Fibroblast of the aortic adventitia (primary cell): ENCODE measurements at places on chromosomes 6 and 20. TPM values are rescaled to one million over a fixed set of nuclear protein-coding genes. Genes with fewer than 3 reads are reported as not detected.

DNA sequence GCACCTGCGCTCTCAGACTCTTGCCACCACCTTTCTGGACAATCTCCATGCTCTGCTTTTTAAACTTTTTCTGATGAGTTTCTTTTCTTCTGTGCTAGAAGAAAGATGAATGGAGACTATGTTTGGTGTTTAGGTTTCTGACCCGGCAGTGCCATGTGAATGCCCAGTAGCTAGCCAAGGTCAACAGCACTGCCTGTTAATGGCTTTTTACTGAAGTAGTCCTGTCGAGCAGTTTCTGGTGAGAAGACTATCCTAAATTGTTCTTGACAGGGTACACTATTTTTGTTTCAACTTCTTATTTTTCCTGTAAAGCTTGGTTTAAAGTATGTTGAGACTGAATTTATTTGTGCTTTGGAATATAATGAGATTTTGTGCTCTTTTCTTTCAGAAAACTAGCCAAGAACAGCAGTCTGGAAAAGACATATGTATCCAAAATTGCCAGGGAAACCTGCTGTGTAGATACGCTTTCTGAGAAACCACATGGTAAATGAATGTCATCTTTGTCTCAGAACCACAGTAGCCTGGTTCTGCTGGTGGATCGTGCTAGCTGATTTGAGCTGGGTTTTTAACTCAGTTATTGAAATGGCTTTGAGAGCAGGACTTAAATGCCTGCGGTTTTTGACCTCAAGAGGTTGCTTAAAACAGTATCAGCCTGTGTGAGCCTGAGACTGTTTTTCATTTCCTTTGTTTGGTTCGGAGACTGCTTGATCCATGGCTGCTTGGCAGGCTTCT is 48.1 kb downstream of the KCNS1 start:
- DNase-seq, result peak; percentile 88

The SULF2 gene
- total RNA-seq, result 1.9 and 55.8 TPM in 2 replicates

DNA sequence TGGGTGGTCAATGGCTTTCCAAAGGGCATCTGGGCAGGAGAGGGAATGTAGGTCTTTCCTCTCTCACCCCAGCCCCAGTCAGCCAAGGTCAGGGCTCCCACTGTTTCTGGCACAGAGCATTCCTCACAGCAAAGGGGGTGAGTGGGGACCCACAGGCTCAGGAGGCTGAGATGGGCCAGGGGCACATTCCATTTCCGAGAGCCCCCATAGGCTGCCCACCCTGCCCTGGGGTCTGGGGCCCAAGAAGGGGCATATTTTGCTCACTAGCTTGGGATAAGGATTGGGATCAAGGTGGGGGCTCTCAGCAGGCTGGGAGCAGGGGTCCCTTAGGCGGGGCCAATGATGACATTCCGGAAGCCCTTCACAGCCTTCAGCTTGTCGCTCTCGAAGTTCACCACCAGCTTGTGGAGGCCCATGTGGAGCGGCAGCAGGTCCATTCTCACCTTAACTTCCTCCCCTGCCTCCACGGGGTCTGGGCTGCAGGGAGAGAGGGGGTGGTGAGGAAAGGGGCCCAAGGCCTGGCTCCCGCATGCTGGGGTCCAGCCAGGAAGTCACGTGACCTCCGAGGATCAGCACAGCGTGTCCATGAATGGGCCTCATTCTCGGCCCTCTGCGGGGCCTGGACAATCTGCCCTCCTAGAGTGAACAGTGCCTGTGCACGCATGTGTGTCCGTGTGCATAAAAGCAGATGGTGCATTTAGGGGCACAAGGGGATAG is 35.0 kb downstream of the TGM2 start:
- DNase-seq, result no peak

GRCh38 chr6:149084808-149085556 is 232.5 kb upstream of the TAB2 start:
- no peak for DNase-seq

The WASF1 gene
- 11.7 and 20.1 TPM in 2 replicates for total RNA-seq

The SIRPD gene
- not detected in 2 replicates for total RNA-seq

DNA sequence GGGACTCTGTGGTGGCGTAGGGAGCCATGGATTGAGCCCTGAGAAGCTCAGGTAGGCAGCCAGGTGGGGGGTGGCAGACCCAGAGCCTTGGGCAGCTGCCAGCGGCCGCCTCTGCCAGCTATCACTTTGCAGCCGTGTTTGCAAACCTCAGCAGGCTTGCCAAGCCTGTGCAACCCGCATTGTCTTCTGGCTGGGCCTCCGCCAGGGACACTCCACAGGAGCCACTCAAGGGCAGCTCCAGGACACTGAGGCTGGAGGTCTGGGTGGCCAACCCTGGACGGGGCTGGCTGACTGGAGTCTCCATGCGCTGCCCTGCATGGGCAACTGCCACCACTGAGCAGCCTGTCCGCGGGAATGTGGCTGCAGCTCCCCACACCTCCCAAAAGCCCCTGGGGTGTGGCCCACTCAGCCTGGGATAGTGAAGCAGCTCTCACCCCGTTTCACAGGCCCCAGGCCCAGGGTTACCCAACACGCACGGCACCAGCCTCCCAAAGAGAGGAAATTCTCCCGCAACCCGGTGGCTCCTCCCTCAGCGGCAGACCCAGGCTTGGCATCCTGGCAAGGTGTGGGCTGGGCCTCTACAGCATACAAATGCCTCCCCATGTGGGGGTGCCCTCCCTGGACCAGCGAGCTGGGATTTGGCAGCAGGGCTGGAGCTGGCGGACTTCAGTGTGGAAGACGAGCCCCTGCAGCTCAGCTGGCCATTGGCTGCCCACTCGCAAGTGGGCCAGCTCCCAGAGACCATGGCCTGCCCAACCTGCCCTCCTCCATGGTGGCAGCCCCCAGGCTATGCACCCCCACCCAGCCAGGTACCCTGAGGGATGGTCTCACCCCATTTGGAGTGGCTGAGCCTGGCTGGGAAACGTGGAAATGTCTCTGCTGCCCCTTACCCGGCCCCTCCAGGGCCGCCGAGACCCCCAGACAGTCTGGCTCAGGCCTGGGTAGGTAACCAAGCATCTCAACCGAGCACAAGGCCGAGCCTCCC is 2.9 kb downstream of the CHRNA4 start:
- no peak for DNase-seq

- no peak for DNase-seq
Measured at GRCh38 chr20:23923891-23924435, 44.4 kb upstream of the CST5 start.

The RBM24 gene
- 0.65 and 1.9 TPM in 2 replicates for total RNA-seq

GRCh38 chr6:18044108-18044783 is 56.8 kb upstream of the KIF13A start:
- no peak for DNase-seq

- DNase-seq, result no peak
Measured at GRCh38 chr20:36925234-36925633, 26.3 kb downstream of the SAMHD1 start.

DNA sequence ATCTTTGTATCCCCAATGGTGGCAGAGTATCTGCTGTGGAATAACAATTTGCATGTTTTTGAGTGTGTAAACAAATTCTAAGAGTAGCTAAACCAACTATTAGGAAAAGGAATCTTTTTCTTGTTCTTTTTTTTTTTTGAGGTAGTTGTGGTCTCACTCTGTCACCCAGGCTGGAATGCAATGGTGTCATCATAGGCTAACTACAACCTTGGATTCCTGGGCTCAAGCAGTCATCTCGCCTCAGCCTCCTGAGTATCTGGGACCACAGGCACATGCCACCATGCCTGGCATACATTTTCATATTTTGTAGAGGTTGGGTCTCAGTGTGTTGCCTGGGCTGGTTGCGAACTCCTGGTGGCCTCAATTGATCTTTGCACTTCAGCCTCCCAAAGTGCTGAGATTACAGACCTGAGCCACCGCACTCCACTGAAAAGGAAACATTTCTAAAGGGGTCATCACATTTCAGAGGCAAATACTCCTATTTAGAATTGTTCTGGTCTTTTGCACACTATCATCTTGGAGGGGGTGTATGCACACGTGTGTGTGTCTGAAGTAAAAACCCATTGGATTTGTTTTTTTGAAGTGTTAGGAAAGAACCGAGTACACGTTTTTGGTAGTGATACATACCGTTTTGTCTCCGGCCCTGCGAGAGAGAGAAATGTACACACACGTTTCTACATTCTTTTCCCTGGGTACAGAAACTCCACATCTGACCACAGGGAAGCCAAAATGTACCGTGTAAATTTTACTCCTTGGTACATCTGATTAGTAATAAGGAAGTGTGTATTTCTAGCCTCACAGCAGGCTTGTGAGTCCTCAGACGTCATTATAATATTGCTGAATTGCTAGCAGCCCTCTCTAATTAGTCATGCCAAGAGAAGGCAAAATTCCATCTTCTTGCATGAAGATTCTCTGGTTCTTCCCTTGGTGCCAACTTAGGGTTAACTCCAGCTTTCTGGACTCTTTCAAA is 183.6 kb downstream of the JARID2 start:
- DNase-seq, result peak; percentile 34

GRCh38 chr6:144630857-144631256 is 345.7 kb downstream of the UTRN start:
- DNase-seq, result no peak

The HLA-F gene
- total RNA-seq, result 1.1 and 2.9 TPM in 2 replicates

The TGM3 gene
- 0.08 TPM in 1 of 2 replicates, not detected in the other for total RNA-seq

- no peak for DNase-seq
Measured at GRCh38 chr20:37869334-37869861, 33.5 kb upstream of the VSTM2L start.

DNA sequence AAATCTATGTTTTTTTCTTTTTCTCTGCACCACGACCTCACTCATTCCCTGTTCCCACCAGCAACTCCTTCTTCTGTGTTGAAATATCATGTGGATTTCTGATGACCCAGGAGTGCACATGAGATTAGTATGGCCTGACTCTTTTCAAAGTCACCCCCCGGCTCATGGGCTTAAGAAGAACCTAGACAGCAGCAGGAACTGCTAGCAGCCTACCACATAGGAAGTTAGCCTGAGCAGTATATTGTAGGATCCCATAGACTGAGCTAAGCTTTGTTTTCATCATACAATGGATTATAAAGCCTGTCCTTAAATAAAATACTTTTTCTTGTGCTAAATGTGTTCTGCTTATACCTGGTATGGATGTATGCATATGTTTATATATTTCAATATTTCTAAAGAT is 6.7 kb downstream of the KLHL32 start:
- DNase-seq, result no peak

DNA sequence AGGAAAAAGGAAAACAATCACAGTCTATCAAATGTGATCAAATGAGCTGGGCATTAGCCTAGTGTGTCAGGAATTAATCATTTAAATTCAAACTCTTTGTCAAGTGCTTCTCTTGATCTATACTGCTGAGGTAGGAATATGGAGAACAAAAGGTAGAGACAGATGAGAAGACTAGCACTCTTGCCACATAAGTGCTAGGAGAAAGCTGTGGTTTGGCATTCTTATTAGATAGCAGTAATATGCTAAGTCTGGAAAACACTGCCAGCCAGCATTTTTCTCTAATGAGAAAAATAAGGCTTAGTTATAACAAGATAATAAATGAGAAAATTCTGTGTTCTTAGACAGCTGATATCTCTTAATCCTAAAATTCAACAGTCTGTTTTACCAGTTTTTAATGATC is 38.9 kb downstream of the ORC3 start:
- peak; percentile 46 for DNase-seq

- no peak for DNase-seq
Measured at GRCh38 chr6:12391472-12391871, 101.3 kb downstream of the EDN1 start.

The OR2H2 gene
- total RNA-seq, result not detected in 2 replicates

DNA sequence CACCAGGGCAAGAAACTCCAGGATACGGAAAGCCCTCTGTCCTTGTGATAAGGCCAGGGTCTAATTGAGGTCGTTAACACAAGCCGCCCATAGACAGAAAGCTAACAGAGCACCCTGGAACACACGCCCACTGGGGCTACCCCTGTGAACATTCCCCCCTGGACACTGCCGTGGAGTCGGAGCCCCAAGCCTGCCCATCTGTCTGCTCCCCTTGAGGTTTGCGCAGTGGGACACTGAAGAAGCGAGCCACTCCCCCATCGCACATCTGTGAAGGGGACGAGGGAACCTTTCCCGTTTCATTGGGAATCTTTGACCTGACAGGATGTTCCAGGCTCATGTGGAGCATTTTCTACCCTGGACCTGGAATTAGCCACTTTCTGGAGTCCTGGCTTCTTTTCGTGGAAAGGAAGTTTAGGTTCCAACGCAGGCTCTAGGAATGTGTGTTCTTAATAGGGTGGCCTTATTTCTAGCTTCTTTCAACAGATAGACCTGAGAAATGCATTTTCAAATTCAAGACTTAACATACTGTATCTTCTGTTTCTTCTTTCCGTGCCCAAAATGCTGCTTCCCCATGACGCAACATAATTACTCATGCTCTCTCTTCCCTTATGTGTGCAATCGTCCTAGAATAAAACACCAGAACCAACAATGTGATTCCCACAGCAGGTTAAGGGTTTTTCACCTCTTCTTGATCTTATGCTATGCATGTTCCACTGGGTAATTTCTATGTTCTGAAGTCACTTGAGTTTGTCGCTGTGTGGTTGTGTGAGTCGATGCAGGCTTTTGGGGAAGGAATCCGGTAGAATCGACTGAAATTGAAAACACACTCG is 161.1 kb downstream of the ERMARD start:
- no peak for DNase-seq

DNA sequence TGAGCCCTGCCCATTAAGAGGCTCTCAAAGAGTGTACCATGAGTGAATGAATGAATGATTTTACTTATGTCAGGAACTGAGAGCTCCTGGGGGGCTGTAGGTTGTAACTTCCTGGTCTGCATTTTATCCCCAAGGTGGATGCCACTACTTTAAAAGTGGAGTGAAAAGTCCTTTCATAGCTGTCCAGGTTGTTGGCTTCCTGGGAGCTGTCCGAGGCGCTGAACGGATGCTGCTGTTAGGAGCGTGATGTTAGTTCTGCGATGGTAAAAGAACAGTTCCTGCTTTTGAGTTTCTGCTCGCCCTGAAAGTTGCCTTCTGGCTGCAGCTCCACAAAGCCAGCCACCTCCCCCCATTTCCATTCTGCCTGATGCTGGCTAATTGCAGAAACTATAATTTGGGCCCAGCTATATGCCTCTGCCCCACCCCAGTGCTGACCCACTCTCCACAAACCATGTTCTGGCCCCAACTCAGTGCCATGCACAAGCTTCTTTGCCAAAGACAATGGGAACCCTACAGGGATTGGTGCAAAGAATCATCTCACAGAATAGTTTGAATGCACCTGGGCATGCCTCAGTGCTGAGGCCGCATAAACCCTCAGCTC is 330.9 kb upstream of the CDH4 start:
- no peak for DNase-seq

- no peak for DNase-seq
Measured at GRCh38 chr6:157596886-157597285, 215.9 kb downstream of the ZDHHC14 start.

The ASIP gene
- not detected in 2 replicates for total RNA-seq

DNA sequence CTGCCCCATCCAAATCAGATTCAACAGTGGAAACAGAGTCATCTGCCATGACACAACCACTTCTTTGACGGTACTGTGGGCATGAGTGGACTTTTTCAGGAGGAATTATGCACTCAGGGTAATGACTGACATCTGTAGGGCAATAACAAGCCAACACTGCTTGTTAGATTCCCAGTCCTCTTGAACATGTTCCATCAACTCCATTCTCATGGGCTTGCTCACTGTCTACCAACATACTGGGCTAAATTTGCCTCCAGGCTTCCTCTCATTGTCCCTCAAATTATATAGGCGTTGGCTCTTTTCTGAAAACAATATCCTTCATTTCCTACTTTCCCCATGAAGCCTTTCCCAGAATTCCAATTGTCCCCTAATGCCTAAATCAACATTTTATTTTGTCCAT is 43.1 kb downstream of the ANKEF1 start:
- no peak for DNase-seq

The ZNF451 gene
- total RNA-seq, result 70.4 and 77.5 TPM in 2 replicates

The PTPRK gene
- 27.1 and 70.2 TPM in 2 replicates for total RNA-seq

The XKR7 gene
- not detected in 2 replicates for total RNA-seq

The PHACTR3 gene
- not detected in 2 replicates for total RNA-seq

GRCh38 chr6:17885889-17886576 is 101.4 kb downstream of the KIF13A start:
- peak; percentile 56 for DNase-seq
